ENCODE measurements at places on chromosomes 12 and 14.

- DNase-seq = no peak
Measured at GRCh38 chr12:109652233-109652976, 61.2 kb upstream of the FAM222A start.

- DNase-seq = no peak
Measured at GRCh38 chr14:47150267-47150666, 498.7 kb upstream of the RPL10L start.

DNA sequence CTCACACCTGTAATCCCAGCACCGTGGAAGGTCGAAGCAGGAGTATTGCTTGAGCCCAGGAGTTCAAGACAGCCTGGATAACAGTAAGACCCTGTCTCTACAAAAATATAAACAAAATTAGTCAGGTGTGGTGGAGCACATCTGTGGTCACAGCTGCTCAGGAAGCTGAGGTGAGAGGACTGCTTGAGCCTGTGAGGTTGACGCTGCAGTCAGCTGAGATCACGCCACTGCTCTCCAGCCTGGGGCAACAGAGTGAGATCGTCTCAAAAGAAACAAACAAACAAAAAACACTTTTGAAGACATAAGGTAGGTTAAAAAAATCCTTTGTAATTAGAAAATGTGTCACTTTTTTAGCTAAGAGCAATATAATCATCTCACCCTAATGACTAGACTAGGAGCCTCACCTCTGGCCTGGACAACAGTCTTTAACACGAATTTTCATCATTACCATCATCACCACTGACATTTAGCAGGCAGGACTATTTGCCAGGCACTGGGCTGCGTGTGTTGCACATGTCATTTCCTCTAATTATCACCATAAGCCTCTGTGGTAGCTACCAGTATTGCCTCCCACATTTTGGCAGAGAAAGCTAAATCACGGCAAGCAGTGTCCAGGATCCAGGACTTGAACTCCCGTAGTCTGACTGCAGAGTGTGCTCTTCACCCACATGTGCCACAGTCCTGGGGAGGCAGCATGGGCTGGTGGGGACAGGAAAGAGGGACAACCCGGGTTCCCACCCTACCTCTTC is 4.6 kb upstream of the SYCP3 start:
- no peak for DNase-seq

GRCh38 chr12:122094735-122095631 is 16.4 kb downstream of the MLXIP start:
- no peak for DNase-seq

- no peak for DNase-seq
Measured at GRCh38 chr12:128763395-128763794, 60.4 kb downstream of the SLC15A4 start.

DNA sequence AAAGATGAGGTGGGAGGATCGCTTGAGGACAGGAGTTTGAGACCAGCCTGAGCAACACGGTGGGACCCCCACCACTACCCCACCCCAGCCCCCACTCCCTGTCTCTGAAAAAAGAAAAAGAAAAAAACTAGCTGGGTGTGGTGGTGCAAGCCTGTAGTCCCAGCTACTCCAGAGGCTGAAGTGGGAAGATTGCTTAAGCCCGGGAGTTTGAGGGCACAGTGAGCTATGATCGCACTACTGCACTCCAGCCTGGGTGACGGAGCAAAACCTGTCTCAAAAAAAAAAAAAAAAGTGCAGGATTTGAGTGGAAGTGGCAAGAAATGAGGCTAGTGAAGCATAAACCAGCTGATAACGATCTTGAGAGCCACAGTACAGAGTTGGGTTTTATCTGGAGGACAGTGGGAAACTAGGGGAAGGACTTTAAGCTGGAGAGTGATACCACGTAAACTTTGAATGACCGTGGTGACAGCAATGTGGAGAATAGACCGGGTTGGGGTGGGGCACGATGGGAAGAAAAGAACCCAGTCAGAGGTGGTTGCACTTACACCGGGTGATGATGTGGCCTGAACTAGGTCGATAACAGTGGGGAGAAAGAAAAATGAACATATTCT is 85.3 kb downstream of the TMEM260 start:
- no peak for DNase-seq

DNA sequence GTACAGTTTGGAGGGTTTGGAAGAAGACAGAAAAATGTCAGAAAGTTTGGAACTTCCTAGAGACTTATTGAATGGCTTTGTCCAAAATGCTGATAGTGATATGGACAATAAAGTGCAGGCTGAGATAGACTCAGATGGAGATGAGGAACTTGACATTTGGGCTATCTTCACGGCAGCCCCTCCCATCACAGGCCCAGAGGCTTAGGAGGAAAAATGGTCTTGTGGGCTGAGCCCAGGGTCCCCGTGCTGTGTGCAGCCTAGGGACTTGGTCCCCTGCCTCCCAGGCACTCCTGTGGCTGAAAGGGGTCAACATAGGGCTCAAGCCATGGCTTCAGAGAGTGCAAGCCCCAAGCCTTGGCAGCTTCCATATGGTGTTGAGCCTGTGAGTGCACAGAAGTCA is 79.0 kb downstream of the CMAS start:
- DNase-seq = no peak

DNA sequence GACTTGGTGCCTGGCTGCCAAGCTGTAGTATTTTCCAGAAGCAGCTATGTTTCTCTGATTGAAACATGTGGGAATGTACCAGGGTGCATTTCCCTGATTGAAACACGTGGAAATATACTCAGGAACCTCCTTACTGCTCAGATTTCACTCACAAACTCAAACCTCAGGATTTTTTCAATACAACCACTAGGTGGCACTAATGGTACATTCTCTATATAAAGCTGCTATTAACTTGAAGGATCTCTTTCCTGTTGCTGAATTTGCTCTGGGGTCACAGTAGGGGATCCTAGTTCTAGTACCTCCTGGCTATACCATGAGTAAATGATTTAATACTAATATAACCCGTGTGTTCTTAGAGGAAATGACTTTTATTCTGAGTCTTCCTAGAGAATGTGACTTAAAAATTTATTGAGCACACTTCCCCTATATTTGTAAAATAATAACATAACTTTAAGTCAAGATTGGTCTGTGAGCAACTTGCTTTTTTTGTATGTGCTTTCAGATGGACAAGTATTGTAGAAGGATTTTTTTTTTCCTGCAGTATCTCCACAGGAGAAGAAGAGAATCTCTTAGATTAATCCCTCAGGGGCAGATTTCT is 173.8 kb upstream of the MIS18BP1 start:
- DNase-seq = no peak

GRCh38 chr12:75477137-75477536 is 3.4 kb upstream of the GLIPR1 start:
- no peak for DNase-seq

- no peak for DNase-seq
Measured at GRCh38 chr12:7609495-7609894, 56.2 kb downstream of the APOBEC1 start.

DNA sequence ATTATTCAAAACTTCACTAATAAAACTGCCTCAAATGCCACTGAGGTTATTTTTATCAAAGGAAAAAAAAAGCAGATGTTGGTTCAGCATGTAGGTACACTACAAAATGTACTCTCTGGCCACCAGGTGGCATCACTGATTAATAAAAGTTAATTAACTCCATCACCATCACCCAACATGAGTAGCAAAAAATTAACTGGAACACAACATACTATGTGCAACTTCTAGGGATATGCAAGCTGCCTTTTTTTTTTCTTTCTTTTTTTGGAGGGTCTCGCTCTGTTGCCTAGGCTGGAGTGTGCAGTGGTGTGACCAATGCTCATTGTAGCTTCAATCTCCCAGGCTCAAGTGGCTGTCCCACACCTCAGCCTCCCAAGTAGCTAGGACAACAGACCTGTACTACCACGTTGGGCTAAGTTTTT is 43.8 kb upstream of the NR2C1 start:
- no peak for DNase-seq

- DNase-seq = no peak
Measured at GRCh38 chr12:6946033-6946919, 2.5 kb downstream of the C12orf57 start.

- no peak for DNase-seq
Measured at GRCh38 chr14:76716285-76716684, 45.0 kb upstream of the VASH1 start.

DNA sequence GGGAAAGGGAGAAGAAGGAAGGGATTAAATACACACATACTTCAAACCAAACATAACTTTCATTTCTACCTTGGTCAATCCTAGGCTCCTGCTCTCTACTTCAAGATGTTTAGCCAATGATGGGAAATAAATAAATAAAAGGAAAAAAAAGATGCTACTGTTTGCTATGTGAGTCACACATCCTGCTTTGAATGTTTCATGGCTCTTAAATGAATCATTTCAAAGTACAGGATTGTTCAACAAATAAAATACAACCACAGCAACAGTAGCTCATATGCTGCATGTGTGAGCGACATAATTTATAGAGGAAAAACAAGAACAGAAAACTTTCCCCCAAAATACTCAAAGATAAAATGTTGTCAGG is 54.3 kb upstream of the NPFF start:
- DNase-seq = no peak

DNA sequence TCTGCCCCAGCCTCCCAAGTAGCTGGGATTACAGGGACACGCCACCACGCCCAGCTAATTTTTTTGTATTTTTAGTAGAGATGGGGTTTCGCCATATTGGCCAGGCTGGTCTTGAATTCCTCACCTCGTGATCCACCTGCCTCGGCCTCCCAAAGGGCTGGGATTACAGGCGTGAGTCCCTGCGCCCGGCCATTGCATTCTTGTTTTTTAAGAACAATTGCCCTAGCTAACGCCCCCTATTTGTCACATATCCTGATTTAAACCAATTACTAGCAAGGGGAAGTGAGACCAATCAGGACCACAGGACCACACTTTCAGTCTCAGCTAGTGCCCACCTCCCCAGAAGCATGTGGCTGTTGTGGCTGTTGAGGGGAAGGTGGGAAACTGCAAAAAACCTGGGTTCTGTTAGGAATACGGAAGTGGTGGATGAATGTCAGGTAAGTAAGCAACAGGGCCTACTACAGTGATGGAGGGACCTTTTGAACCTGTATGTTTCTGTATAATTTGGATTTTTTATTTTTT is 37.8 kb upstream of the NFYB start:
- DNase-seq = no peak

DNA sequence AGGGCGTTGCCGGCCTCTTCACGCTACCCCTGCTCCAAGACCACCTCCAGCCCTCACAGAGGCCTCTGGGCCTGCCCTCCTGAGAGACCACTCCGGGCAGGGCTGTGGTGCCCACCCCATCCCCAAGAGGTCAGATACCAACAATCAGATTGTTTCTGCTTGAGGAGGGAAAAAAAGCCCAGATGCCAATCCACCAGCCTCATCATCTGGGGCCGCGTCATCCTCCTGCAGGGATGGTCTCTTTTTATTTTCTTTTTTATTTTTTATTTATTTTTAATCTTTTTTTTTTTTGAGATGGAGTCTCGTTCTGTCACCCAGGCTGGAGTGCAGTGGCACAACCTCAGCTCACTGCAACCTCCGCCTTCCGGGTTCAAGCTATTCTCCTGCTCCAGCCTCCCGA is 93.4 kb downstream of the FBXL14 start:
- DNase-seq = no peak

- no peak for DNase-seq
Measured at GRCh38 chr14:82724316-82724715, 1190.7 kb upstream of the SEL1L start.

- DNase-seq = no peak
Measured at GRCh38 chr12:97995559-97995958, 519.8 kb upstream of the TMPO start.

DNA sequence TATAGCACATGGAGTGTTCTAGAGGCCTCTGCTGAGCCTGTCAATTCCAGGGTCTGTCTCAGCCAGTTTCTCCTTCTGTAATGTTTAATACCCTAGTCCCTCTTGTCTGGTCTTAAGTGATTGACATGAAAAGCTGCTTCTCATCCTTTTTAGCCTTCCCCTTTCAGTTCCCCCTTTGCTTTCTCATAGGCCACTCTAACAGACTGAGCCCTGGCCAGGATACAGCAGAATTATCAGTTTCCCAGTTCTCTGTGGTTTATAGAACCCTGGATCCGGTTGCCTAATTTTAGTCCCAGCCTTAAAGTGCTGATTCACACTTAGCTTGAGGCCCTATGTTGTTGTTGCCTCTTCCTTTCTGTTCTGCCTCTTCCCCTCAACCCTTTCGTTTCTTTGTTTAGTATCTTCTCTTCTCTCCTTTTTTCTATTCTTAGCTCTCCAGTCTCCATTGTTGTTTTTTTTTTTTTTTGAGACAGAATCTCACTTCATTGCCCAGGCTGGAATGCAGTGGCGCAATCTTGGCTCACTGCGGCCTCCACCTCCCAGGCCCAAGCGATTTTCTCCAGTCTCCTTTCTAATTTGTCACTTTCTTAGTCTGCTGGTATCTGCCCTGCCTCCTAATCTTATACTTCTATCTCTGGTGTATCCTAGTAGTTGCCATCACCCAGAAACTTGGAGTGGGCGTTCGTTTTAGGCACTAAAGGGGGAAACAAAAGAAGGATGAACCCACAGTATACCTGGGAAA is 2.9 kb upstream of the BIN2 start:
- no peak for DNase-seq

- DNase-seq = no peak
Measured at GRCh38 chr12:1836241-1836803, 16.0 kb downstream of the LRTM2 start.

DNA sequence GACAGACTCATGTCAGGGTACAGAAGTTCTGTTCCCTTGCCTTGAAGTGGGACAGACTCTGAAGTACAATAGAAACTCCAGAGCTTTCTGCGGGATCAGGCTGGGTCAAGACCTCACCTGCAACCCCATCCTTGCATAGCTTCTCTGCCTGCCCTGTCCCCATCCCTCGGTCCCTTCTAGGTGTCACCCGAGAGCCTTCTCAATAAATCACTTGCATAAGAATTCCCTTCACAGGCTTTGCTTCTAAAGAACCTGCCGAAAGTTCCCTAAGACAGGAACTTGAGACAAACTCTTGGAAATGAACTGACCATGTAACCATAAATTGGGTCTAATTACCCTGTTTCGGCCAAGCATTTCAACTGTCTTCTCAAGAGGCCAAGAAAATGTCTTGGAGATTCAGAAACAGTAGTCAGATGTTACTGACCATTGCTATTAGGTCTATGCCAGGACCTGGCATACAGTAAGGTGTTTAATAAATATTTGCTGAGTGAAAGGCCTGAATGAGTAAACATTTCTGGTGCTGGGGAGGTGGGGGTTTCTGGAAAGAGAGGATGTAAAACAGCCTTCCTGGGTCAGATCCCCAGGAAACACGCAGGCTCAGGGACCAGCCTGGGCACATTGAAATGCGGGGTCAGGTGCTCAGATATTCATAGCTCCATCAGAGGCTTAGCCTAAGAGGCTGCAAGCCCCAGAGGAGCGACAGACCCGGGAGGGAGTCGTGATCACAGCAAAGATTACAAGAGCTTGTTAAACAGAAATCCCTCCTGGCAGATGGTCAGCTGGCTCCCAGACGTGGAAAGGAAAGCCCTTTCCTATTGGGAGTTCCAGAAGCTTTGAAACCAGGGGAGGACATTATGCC is 226.2 kb upstream of the LHX5 start:
- no peak for DNase-seq

GRCh38 chr14:60735416-60735815 is 855 bp downstream of the MNAT1 start:
- no peak for DNase-seq

GRCh38 chr14:85532374-85533022 is 2.6 kb downstream of the FLRT2 start:
- no peak for DNase-seq

Data from caudate nucleus (tissue), 63 donors.